G401 (cell line): ENCODE measurements at places on chromosomes 2 and 18. TPM values are rescaled to one million over a fixed set of nuclear protein-coding genes. Genes with fewer than 3 reads are reported as not detected.

Gene MARS2
- total RNA-seq = 9.9 and 13.4 TPM in 2 replicates

Gene SLC23A3
- not detected in 2 replicates for total RNA-seq

GRCh38 chr2:5940596-5941535 lies 248.7 kb downstream of the SOX11 start:
- peak; percentile 30 for DNase-seq

Gene SETBP1
- not detected in 2 replicates for total RNA-seq

- DNase-seq = no peak
Measured at GRCh38 chr2:169178804-169179390, 109.5 kb downstream of the DHRS9 start.

DNA sequence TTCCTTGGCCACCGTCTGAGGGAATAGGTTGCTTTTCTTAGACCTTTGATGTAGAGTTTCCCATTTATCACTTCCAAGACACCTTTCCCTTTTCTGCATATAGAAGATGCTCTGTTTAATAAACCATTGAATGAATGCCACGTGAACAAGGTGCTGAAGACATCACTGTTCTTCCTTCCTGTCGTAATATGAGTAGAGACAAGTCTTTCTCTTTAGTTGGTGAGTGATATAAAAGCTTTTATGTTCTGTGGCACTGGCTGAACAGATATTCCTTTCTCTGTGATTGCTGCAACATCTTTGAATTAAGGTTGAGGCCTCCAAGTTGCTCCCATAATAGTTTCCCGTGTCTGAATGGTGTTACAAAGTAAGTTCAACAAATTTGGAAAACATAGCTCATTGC lies 38.7 kb downstream of the TTC39C start:
- DNase-seq = no peak

GRCh38 chr2:231671270-231672050 lies 36.9 kb upstream of the PTMA start:
- no peak for DNase-seq

Gene TDRD15
- total RNA-seq = not detected in 2 replicates

Gene SLC38A11
- total RNA-seq = not detected in 2 replicates

DNA sequence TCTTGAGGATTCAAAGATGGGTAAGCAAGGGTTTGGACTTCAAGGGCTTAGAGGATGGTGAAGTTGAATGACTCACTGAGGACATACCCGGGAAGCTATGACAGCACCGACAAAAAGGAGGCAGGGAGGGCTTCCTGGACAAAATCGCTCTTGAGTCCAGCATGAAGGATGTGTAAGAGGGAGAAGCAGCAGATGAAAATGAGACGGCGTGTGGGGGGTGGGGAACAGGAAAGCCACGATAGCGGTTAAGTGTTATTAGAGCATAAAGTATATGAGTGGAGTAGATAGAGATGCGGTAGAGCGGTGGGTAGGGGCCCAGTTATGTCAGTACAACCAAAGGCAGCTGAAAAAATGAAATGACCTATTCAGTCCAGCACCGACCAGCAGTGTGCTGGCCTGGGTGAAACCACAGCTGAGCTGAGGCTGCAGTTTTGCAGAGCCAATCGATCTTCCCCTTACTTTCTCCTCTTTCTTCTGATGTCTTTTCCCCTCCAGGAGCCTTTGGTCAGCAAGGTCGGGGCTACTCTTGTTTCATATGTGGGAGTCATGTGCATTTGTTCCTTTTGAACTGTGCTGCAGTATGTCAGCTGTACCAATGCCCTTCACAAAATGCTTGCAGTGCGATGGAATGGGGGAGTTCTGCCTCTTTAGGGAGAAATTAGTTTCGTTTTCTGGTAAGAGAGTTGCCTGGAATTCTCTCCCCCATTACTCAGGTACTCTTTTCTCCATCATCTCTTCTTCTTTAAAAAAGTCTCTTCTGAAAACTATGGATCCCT lies 2.0 kb upstream of the THUMPD2 start:
- DNase-seq = no peak
